Activated CD4-positive, alpha-beta T cell treated with anti-CD3 and anti-CD28 coated beads for 36 hours (primary cell): ENCODE measurements at places on chromosomes 5 and 9. TPM values are rescaled to one million over a fixed set of nuclear protein-coding genes. Genes with fewer than 3 reads are reported as not detected.
A peak's percentile ranks its signal among the peaks of the same experiment; 100 is the strongest.

- peak; percentile 44 for DNase-seq
- no peak overlapping the region for H3K27ac ChIP-seq
- H3K27me3 ChIP-seq = no peaks in the 10 kb centered on the region
- no peak overlapping the region for H3K4me3 ChIP-seq
- peaks cover 13% of the 10 kb centered on the region for H3K4me1 ChIP-seq
These were observed 2.3 kb downstream of the FAM221B start for GRCh38 chr9:35826071-35826701.

DNA sequence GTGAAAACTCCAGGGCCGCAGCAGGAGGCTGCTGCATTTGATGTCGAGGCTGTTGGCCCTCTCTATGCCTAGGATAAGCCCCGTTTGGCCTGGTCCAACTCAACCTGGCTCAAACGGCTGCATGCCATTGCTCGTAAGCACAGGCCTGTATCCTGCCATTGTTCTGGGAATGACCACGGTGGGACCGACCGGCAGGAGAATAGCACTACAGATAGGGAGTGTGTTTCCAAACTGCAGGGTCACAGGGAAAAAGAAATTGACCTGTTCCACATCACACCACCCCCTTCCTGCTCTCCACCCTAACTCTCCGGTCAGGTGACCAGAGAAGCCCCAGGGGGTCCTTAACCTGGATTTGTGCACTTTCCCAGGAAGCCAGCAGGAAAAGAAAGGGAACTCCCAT is 278.7 kb upstream of the KLF4 start:
- no peak overlapping the region for H3K27ac ChIP-seq
- no peaks in the 10 kb centered on the region for H3K36me3 ChIP-seq
- H3K27me3 ChIP-seq = no peaks in the 10 kb centered on the region
- H3K4me3 ChIP-seq = no peak overlapping the region
- no peak for DNase-seq
- H3K4me1 ChIP-seq = no peaks in the 10 kb centered on the region

- DNase-seq = no peak
- H3K4me1 ChIP-seq = peaks cover 11% of the 10 kb centered on the region
- H3K36me3 ChIP-seq = no peaks in the 10 kb centered on the region
- H3K27ac ChIP-seq = no peak overlapping the region
- peaks cover 67% of the 10 kb centered on the region for H3K27me3 ChIP-seq
- no peak overlapping the region for H3K4me3 ChIP-seq
These were observed 13.2 kb downstream of the LMX1B start for GRCh38 chr9:126626926-126627233.

DNA sequence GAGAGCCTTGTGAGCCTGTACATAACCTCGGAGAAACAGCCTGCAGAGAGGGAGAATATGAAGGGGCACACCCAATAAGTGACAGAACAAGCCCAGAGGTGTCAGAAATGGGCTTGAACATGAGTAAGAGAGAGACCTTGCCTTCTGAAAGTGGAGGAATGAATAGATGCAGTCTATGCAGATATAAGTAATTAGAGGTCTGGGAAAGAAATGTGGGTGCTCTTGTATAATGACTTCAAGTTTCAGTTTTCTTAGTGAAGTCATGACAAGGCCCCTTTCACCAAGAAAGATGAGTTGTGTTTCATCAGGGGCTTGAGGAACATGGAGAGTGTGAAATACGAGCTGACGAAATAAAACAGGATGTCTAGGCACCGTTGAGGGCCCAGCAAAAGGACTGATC is 15.1 kb downstream of the GRAMD2B start:
- peaks cover 34% of the 10 kb centered on the region for H3K4me1 ChIP-seq
- no peaks in the 10 kb centered on the region for H3K27me3 ChIP-seq
- DNase-seq = peak; percentile 41

DNA sequence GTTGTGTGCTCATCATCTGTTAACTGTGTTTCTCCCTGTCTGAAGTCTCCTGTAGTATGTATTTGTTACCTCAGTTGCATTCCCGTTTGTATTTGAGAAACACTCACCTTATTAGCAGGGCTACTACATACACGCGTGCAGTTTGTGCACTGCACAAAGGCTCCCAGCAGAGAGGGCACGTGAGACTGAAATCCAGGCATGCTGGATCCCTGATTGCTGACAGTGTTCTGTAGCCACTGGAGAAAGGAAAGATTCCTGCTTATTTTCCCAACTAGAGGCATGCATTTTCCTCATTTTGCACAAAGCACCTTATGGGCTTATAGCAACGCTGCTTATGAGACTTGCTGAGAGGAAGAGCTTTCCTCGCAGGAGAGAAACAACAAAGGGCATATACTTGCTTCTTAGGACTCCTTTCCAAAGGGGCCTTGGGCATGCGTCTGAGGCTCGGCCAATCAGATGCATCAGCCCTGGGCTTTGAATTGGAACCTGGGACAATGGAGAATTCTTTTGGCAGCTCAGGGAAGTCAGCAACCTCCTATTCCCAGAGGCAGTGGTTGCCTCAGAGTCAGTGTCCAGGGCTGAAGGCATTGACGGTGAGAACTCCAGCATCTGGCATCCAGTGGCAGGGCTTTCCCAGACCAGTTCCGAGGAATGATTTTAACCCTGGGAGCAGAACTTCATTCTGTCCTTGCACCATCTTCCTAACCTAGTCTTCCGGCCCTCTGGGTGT is 9.9 kb upstream of the MEGF10 start:
- H3K36me3 ChIP-seq = no peaks in the 10 kb centered on the region
- H3K27me3 ChIP-seq = peaks cover 11% of the 10 kb centered on the region
- H3K4me3 ChIP-seq = no peak overlapping the region

DNA sequence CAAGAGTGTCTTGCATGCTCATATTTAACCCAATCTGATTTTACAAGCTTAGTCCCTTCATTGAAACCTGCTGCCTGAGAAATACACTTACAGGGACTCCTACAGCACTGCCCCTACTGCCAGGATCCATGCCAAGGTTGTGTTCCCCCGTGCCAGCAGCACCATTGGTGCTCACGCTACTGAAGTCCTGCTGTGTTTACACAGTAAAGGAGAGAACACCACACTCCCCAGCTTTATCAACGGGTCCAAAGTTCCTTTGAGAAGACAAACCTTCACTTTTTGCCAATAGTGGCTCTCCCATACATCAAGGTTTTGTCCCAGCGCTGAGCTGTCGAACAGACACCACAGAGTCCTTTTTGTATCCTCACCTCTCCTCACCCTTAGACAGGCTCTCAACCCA is 155.1 kb upstream of the WWC1 start:
- H3K4me3 ChIP-seq = no peak overlapping the region
- H3K4me1 ChIP-seq = peaks cover 4% of the 10 kb centered on the region
- peaks cover 15% of the 10 kb centered on the region for H3K27me3 ChIP-seq
- DNase-seq = no peak

- no peaks in the 10 kb centered on the region for H3K27me3 ChIP-seq
- peaks cover 18% of the 10 kb centered on the region for H3K36me3 ChIP-seq
- H3K27ac ChIP-seq = no peak overlapping the region
- peaks cover 35% of the 10 kb centered on the region for H3K4me1 ChIP-seq
These were observed 61.8 kb downstream of the PTBP3 start for GRCh38 chr9:112271466-112272098.

DNA sequence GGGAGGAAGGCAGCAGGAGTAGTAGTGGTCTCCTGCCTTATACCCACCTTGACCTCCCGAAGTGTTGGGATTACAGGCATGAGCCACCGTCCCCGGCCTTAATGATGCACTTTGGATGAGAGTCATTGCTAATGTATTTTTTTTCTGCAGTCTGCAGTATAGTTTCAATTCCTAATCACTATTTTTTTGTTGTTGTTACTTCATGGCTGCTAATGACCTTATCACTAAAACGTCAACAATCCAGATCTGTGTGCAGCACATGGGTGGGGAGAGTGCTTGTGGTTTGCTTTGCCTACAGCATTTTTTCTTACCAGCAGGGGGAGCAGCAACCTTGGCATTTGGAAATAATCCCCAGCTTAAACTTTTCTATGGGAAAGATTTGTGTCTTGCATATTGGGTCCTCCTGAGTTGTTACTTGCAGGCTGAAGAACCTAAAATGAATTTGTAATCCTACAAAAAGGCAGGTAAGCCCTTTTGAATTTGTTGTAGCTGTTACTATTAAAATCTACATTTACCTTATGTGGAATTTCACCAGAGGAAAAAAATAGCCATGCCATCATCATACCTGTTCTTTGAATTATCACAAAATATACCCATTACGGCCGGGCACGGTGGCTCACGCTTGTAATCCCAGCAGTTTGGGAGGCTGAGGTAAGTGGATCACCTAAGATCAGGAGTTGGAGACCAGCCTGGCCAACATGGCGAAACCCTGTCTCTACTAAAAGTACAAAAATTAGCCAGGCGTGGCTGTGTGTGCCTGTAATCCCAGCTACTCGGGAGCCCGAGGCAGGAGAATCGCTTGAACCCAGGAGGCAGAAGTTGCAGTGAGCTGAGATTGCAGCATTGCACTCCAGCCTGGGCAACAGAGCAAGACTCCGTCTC is 6.3 kb upstream of the MED7 start:
- H3K4me1 ChIP-seq = peaks cover 48% of the 10 kb centered on the region
- H3K27ac ChIP-seq = peak overlapping the region; percentile 74
- H3K36me3 ChIP-seq = no peaks in the 10 kb centered on the region
- DNase-seq = peak; percentile 88

DNA sequence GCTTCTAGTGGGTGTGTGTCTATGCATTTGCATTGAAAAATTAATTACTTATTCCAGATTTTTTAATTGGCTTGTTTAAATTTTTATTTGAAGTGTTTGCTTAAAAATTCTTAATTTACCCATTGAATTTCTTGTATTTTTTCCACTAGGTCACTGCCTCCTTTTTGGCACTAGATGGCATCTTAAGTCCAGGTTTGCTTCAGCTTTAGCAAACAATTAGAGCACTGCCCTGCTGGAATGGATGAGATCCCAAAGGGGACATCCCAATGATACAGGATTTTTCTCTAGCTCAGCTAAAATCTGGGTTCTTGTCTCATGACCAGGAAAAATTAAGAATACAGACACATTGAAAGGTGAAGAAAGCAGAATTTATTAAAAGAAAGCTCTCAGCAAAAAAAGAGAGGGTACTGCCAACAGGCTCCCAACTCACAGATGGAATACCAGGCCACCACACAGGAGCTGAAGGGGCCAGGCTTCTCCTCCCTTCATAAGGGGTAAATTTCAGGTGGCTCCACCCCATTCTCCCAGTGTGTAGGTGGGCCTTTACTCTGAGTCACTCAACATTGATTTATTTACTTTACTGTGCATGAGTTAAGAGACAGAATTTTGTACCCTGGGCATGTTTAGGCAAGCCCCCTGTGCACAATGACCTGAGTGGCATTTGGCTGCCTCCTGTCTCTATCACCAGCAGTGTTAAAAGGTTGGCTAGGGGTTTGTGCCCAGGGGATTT is 532.4 kb downstream of the ANXA1 start:
- no peak for DNase-seq
- no peak overlapping the region for H3K27ac ChIP-seq
- no peak overlapping the region for H3K4me3 ChIP-seq

GRCh38 chr5:36031223-36031622 is 35.5 kb downstream of the UGT3A2 start:
- no peak for DNase-seq
- no peaks in the 10 kb centered on the region for H3K36me3 ChIP-seq
- no peaks in the 10 kb centered on the region for H3K4me1 ChIP-seq
- no peaks in the 10 kb centered on the region for H3K27me3 ChIP-seq
- no peak overlapping the region for H3K27ac ChIP-seq

DNA sequence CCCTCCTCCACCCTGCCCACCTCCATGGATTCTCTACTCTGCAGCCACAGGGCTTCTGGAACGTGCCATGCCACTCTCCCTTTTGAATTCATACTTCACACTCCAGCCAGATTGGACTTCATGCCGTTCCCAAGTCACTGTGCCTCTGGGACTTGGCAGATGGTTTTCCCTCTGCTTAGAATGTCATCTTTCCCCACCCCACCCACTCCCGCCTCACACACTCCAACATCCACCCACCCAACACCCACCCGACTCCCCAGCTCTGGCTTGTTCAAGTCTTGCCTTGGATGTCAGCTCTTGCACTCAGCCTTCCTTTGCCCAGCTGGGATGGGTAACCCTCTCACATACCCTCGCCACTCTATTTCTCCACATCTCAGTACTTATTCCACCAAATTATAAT is 142.1 kb upstream of the DHFR start:
- peaks cover 21% of the 10 kb centered on the region for H3K36me3 ChIP-seq
- H3K27ac ChIP-seq = no peak overlapping the region
- DNase-seq = no peak
- no peaks in the 10 kb centered on the region for H3K4me1 ChIP-seq

- no peaks in the 10 kb centered on the region for H3K36me3 ChIP-seq
- peak; percentile 36 for DNase-seq
- peak overlapping the region; percentile 92 for H3K27ac ChIP-seq
- peaks cover 59% of the 10 kb centered on the region for H3K4me1 ChIP-seq
These were observed 7.2 kb upstream of the DUSP1 start for GRCh38 chr5:172777881-172778814.

DNA sequence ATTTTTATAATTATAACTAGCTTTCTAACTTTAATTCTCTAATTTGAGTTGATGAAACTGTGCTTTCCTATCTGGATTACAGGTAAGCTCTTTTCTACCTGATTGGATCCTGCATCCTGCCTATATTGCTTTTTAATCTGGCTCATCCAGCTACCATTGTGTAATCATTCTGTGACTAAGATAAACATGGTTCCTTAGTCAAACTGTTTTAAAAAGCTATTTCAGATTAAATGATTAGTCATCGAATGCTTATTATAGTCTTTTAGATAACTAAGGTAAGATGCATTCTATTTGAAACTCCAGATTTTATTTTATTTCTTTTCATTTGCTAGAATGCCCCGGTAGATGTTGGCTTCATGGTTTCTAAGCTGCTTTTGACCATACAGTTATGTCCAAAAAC is 50.7 kb downstream of the ICE1 start:
- H3K36me3 ChIP-seq = peaks cover 42% of the 10 kb centered on the region
- H3K27ac ChIP-seq = no peak overlapping the region
- H3K27me3 ChIP-seq = no peaks in the 10 kb centered on the region
- no peak for DNase-seq
- H3K4me1 ChIP-seq = no peaks in the 10 kb centered on the region

GRCh38 chr5:14416621-14417275 is 164.8 kb upstream of the OTULINL start:
- H3K4me3 ChIP-seq = no peak overlapping the region
- peaks cover 2% of the 10 kb centered on the region for H3K36me3 ChIP-seq
- H3K27me3 ChIP-seq = peaks cover 4% of the 10 kb centered on the region
- H3K27ac ChIP-seq = peak overlapping the region; percentile 43

- no peak overlapping the region for H3K27ac ChIP-seq
- peaks cover 10% of the 10 kb centered on the region for H3K27me3 ChIP-seq
- no peak for DNase-seq
- no peaks in the 10 kb centered on the region for H3K36me3 ChIP-seq
- no peak overlapping the region for H3K4me3 ChIP-seq
These were observed 39.5 kb upstream of the RAI14 start for GRCh38 chr5:34616651-34617050.

MOB3B gene
- 0.80 TPM for total RNA-seq

CDKN2B gene
- total RNA-seq = not detected

TAF11L5 gene
- not detected for total RNA-seq

ZDHHC11 gene
- 8.5 TPM for total RNA-seq
